ENCODE measurements at places on chromosomes 5 and 9.

DNA sequence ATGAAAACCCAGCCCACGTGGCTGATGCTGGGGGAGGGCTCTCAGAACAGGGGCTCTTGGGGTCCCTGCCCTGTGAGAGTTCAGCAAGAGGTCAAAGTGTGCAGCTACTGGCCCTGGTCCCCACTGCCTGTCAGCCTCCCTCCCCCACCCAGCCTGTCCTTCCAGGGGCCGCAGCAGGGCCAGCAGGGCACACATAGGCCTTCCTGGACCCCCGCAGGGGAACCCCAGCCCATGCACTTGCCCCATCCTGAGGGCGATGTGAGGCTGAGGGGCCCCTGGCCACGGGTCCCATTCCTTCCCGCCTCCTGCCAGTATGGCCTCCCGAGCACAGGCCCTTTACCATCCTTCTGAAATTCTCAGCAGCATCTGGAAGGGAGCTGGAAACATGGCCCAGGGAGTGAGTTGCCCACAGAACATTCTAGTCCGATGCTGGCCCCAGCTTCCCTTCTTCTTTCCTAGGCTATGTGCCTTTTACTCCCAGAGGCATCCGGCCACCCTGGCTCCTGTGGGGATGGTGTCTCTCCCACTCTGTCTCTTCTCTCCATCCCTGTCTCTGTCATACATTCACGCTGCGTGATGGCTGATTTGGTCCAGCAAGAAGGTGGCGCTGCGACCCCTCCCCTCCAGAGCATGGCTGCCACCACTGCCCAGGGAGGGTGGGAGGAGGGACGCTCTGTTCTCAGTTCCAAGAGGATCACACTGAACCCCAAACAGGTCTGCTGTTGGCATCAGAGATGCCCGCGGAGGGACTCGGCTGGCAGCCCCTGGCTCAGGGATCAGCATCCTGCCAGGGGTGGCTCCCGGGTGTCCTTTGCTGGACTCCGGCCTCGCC lies 19.6 kb downstream of the MRPL36 start:
- no peak for DNase-seq

- no peak for DNase-seq
Observed at GRCh38 chr5:40914835-40915234, 5.5 kb downstream of the C7 start.

- no peak for DNase-seq
Observed at GRCh38 chr9:26077860-26078259, 399.6 kb upstream of the TUSC1 start.

DNA sequence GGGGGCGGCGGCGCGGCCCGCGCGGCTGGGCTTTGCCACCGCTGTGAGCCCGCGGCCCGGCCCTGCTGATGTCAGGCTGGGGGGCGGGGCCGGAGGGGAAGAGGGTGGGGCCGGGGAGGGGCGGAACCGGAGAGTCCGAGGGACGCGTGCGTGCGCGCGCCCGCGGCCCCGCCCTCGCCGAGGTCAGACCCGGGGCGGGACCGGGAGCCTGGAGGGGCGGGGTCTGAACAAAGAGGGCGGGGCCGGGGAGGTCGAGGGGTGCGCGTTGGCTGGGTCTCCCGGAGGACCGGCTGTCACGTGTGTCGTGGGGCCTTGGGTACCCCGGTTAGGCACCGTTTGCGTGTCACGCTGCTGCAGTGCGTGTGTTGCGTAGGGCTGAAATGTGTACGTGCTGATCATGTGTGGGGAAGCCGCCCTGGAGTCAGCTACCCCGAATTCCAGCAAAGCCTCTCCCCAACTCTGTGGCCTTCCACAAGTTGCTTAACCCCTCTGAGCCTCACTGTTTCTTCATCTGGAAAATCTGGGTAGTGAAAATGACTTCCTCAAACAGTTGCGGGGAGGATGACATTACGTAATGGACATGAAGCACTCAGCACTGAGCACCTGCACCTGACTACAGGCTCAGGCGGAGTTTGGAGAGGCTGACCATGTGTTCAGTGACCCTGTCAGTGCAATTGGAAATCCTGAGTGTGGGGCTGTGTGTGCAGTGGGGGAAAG lies at the start of gene RALGDS:
RALGDS (minus strand) TSS at position 43 of the 717 bp plus-strand sequence. CDS start 86 bp downstream, outside the sequence.
- DNase-seq, result peak; percentile 99

- DNase-seq, result no peak
Observed at GRCh38 chr9:87097238-87097637, 149.9 kb upstream of the GAS1 start.

DNA sequence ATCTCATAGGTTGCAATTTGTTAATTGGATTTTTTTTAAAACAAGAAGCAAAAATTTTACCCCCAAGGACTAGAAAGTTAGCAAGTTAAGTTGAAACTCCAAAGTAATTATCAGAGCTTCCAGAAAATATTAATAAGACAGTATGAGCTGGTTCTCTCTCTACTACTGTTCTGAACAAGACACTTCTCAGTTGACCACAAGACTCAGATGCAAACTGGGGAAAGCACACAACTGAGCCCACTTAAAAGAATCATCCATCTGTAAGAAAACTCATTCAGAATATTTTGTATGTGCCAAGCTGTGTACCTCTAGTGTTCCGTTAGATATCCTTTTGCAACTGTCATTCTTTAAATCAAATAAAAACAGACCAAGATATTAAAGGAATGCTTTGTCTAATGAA lies 60.0 kb downstream of the MAP1B start:
- no peak for DNase-seq
